ENCODE measurements at places on chromosomes 6 and 20.

- no peak for DNase-seq
Measured at GRCh38 chr20:1508574-1508973, 17.4 kb upstream of the SIRPB2 start.

DNA sequence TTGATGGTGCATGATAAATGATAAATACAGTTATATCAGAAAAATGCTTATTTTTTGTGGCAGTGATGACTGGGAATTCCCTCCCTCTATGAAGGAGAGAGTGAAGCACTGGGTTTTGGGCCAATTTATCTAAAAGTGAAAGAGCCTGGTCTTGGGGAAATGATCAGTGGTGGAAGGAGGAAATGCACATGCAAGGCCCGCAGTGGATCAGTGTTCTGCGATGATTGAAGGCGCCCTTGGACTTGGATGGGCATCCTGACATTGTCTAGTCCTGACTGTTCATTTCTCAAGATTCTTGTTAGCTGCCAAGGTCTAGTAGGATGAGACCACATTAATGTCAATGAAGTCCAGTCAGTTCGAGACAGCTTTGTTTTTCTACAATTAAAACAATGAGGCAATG, 272.0 kb upstream of the SLC35B3 start:
- DNase-seq, result no peak

- no peak for DNase-seq
Measured at GRCh38 chr6:70415247-70415646, 1.9 kb downstream of the FAM135A start.

DNA sequence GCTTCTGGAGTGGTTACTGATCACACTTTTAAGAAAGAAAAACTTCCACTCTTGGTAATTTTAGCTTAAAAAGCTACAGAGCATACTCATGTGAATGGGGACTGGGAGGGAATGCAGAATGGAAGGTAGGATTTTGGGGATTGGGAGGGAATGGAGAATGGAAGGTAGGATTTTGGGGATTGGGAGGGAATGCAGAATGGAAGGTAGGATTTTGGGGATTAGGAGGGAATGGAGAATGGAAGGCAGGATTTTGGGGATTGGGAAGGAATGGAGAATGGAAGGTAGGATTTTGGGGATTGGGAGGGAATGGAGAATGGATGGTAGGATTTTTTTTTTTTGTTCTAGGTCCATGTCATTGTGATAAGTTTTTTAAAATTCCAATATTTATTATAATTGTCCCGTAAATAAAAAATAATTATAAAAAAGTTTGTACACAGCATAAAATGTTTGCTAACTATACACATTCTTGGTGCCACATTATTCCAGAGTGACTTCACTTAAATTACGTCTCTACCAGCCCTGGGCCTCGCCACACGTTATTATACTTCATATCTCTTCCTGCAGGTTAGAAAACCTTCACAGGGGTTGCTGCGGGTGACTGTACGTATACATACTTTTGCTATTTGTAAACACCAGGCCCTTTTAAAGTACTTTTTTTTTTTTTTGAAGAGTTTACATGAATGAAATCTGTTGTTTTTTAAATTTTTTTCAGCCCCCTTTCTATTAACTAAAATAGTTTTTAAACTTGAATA, 127.3 kb downstream of the TIAM2 start:
- DNase-seq, result no peak

DNA sequence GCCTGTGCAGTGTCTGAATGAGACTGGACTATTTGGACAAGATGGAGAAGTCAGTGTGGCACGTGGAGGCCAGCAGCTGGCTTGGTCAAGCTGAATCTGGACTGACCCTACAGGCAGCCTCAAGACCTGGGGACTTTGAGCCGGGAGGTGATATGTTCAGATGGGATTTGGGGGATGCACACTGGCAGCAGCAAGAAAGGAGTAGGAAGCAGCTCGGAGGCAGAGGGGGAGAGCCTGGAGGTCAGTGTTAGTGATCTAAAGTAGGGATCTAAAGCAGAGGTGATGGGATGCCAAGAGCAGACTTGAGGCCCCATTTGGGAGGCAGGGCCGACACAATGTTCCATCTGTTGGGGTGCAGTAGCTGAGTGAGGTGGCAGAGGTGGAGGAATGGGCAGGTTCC, 2.8 kb downstream of the MAPK13 start:
- no peak for DNase-seq

GRCh38 chr6:154403788-154404187, 47.2 kb upstream of the IPCEF1 start:
- DNase-seq, result peak; percentile 23

Data from heart right ventricle (tissue), 16 donors.